ENCODE measurements at places on chromosomes 11 and 22.

GRCh38 chr11:71472357-71472885 lies 19.4 kb downstream of the NADSYN1 start:
- no peak for DNase-seq

- no peak for DNase-seq
Measured at GRCh38 chr11:33375688-33376311, 118.6 kb downstream of the HIPK3 start.

GRCh38 chr22:45775569-45776312 lies 104.1 kb downstream of the ATXN10 start:
- no peak for DNase-seq

- no peak for DNase-seq
Measured at GRCh38 chr11:106491751-106492150, 414.3 kb downstream of the AASDHPPT start.

DNA sequence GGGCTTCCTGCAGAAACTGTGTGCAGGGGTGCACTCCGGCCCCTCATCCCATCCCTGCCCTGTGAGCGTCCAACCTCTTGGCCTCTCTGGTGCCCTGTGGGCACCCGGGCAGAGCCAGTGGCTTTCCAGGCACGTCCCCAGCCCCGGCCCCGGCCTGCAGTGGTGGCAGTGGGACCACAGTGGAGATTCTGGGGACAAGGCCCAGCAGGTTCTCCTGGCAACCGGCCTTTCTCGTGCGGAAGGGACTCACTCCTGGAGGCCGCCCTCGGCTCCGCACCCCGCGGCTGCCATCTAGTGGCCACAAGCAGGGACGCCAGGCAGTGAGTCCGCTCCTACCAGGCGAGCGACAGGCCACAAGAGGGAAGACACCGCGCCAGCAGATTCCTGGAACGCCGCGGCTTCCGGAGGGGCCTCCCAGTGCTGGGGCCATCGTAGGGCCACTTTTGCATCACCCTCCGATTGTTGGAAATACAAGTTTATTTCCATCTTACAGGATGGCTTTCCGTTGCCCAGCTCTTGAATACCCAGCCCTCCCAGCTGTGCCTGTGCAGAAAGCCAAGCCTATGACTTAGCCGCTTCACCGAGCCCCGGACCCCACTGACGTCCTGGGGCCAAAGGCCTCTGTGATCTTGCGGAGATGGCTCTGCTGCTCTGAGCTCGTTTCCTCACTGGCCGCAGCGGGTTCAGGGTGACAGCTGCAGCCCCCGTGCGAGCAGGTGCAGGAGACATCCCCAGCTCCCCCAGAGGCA lies 357.3 kb downstream of the CTTN start:
- DNase-seq = peak; percentile 16

- DNase-seq = no peak
Measured at GRCh38 chr11:2798951-2799761, 86.4 kb downstream of the CDKN1C start.

- no peak for DNase-seq
Measured at GRCh38 chr22:35541254-35541748, 670 bp downstream of the RASD2 start.

DNA sequence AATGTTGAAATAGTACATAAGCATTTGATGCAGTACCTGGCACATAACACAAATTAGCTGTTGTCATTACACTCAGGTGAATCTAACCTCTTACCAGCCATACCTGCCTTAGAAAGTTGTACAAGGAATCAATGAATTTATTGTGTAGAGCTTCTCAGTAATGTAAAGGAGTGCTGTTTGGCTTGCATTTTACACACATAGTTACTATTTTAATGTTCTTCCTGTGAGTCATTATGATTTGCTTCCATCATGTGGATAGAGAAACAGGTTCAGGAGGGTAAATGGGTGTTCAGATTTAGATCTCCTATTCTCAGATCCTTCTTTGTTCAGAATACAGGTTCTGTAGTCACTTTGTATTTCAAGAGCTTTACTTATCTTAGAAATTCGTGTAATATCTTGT lies 27.6 kb upstream of the RCE1 start:
- no peak for DNase-seq

- DNase-seq = no peak
Measured at GRCh38 chr11:75652936-75653335, 15.9 kb downstream of the MAP6 start.

- DNase-seq = peak; percentile 82
Measured at GRCh38 chr11:66421492-66422205, 814 bp downstream of the NPAS4 start.

- no peak for DNase-seq
Measured at GRCh38 chr11:6606471-6607189, 3.1 kb downstream of the ILK start.

GRCh38 chr11:94528551-94528950 lies 15.2 kb upstream of the FUT4 start:
- DNase-seq = no peak

DNA sequence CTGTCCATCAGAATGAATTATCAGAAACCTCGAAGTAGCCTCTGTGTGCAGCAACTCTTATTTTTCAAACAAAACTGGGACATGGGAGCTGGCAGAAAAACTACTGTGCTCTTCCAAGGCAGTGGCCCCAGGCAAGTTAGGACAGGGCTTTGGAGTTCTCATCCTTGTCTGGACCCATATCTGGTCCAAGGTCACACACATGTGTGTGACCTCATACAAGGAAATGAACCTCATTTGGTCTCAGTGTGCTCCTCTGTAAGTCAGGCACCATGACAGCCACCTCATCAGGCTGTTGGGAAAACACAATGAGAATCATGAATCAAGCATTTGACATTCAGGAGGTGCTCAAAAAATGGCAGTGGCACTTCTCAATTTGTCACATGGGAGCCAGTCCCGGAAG lies 25.8 kb downstream of the LARGE1 start:
- DNase-seq = no peak

Data from stimulated activated CD8-positive, alpha-beta memory T cell treated with anti-CD3 and anti-CD28 coated beads, Interleukin-2, amount 100 ng/mL, for 1 hour (primary cell).